ENCODE measurements at places on chromosomes 11 and 22.
A peak's percentile ranks its signal among the peaks of the same experiment; 100 is the strongest.

GRCh38 chr11:33515347-33515746, 185.3 kb downstream of the C11orf91 start:
- DNase-seq = no peak

GRCh38 chr22:20430101-20430719, 7.4 kb downstream of the SCARF2 start:
- DNase-seq = peak; percentile 22

DNA sequence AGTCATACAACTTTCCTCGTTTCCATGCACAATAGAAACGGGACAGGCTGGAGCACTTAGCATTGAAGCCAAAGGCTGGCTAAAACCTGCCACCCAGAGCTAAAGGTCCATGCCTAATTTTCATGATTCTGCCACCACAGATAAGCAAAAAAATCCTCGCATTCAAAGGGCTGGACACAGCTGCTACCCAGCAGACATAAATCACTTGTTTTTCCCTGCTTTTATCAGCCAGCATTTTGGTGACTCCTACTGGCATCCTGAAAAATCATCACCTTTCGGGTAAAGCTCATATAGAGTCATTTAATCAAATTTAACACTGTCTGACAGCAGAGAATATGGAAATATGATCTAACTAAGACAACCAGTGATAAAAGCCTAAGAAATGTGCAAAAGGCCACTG, 37.9 kb downstream of the ALG9 start:
- DNase-seq = no peak

- no peak for DNase-seq
These were observed 69.7 kb upstream of the CDON start for GRCh38 chr11:126132319-126132718.

DNA sequence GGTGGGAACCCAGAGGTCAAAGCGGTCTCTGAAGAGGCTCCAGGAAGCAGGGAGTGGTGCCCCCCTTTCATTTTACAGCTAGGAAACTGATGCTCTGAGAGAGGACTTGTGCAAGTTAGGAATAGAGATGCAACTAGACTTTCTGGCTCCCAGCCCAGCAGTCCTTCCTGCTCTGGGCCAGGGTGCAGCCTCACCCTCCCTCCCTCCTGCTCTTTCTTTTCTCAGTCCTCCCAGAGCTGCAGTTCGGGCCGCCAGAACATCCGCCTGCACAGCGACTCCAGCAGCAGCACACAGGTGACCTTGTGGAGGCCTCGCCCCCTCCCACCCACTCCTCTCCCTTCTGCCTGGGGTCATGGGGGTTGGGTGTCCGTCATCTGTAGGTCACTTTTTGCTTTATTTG, 51.5 kb downstream of the LHFPL7 start:
- no peak for DNase-seq

DNA sequence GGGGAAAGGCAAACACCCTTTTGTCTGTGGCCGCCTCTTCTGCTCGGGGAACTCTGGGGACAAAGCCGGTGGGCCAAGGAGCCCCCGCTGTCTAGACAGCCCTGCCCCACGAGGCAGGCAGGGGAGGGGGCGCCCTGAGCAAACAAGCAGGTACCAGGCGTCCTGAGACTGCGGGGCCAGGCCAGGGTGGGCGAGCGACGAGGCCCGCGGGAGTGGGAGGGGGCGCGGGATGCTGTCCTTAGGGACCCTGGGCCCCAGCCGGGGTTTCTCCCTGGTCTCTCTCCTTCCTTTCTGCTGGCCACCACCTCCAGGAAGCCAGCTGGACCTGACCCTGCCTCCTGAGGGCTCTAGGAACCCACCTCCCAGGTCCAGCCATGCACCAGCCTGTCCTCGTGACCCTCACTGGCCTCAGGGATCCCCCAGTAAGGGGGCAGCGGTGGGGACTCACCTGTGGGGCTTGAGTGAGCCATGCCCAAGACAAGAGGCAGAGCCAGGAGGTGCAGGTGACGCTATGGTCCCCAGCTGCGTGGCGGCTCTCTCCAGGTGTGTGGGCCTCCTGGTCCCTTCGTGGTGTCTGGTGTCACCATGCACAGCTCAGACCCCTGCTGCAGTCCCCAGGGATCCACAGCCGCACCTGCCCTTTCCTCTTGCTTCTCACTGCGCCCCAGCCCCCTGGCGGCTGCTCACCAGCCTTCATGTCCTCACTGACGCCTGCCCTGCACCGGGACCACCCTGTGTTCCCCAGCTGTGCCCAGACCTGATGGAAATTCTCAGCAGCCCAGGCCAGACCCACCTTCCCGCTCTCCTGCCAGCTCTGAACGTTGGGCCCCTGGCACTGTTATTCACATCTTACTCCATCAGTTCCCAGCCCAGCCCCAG, 26.5 kb upstream of the MUC5AC start:
- DNase-seq = no peak

- DNase-seq = no peak
These were observed 58.8 kb upstream of the ZBED5 start for GRCh38 chr11:10916665-10917064.

DNA sequence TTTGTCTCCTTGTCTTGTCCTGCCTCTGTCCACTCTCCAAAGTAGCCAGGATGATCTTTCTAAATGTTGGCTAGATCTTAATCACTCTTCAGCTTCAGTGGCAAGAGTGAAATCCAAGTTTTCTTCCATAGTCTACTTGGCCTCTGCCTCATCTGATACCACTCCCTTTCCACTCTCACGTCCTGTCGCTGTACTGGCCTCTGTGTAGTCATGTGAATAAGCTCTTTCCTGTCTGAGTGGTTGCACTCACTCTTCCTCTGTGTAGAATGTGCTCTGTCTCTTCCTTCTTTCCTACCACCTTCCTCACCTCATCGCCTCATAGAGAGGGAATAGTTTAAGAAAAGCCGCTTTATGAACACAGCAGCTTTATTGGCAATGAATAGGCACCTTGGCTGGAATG, 86.5 kb downstream of the WNT11 start:
- DNase-seq = no peak

DNA sequence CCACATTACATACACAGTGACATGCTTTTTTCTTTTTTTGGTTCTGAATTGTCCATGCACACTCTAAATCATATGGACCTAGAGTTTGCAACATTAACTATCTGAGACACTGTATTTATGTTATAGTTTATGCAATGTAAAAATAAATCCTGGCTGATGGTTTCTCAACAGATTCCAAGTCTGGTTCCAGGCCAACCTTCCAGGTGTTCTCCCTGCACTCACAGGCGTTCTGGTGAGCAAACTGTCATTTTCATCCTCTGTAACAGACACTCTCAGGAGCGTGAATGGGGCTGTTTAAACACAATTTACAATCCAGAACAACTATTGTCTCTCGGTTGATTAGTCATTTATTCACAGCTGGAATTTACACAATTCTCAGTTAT, 36.5 kb upstream of the ANKK1 start:
- DNase-seq = no peak

DNA sequence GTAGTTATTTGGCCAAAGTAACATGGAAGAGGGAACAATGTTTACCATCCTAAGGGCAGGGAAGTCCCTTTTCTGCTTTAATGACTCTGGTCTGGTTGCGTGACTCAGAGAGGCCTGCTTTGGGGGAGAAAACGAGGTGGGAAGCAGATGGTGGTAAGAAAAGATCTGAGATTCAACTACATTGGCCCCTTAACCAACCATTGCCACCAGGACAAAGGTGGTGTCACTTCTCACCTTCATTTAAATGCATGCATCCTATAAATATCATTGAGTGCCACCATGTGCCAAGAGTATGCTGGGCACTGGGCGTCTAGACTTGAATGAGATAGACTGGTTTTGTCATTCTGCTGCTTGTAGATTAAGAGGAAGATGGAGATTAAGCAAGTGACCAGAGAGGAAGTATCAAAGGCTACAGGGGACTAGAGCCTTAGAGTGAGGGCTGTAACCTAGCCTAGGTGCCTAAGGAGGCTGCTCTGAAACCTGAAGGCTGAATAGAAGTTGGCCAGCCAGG, 3.6 kb upstream of the SORL1 start:
- peak; percentile 38 for DNase-seq

DNA sequence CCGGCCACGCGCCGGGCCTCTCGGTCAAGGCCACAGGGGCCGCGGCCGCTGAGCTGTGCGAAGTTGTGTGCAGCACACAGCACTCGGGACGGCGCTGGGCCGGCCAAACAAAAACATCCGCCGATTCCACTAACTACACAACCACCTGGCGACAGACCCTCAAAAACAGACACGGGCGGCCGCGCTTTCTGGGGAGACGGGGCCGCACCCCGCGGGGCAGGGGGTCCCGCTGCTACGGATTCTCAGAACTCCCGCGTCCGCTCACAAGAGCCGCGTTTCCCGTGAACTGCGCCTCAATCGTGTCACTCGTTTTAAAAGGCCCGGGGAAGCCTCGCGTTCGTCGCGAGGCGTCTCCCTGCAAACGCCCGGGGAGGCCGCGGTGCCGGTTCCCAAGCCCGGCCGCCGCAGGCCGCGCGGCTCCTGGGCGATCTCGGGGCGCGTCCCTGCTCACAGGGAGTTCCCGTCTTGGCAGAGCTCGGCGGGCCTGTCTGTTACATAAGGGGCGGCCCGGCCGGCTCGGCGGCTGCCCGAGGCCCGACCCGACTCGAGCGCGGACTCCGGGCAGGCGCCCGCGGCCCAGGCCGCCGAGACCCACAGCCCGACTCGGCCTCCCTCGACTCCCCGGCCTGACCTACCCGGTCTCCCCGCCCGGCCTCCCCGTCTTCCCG, 936 bp downstream of the BRD1 start:
- peak; percentile 47 for DNase-seq

DNA sequence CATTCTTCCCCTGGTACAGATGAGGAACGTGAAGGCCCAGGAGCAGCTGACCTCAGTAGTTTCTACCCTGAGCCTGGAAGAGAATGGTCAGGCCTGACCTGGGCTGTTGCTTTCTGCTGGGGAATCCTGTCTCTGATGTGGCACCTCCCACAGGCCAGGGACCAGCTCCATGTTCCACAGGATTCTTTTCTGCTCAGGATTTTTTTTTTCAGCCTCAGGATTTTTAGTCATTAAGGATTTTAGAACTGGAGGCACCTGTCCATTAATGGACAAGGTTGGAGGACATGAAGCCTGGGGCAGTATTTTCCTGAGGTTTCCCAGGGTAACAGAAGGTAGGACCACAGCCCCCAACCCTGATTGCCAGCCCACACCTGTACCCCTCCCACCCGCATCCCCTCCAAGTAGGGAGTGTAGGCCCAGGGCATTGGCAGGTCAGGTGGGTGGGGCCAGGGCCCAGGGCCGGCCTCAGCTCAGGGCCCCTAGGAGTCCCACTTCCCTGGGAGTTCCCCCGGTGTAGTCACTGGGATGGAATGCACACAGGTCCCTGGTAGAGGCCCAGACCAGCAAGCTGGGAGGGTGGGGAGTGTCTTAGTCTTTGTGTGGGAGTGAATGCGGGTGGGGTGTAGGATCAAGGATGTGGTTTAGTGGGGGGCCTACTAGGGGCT, 16.1 kb downstream of the BIK start:
- DNase-seq = no peak

GRCh38 chr11:16632295-16633200, 105.9 kb upstream of the C11orf58 start:
- DNase-seq = no peak

Measured in CD4-positive, alpha-beta T cell treated with Interleukin-1 beta for 1 hour (primary cell).